HCEC 1CT (cell line): ENCODE measurements at places on chromosomes 6 and 20.

- no peak for DNase-seq
Measured at GRCh38 chr6:147005499-147005898, 198.7 kb upstream of the STXBP5 start.

GRCh38 chr6:97189767-97190166, 93.2 kb downstream of the MMS22L start:
- DNase-seq, result peak; percentile 69

- DNase-seq, result no peak
Measured at GRCh38 chr6:104418839-104419238, 440.9 kb downstream of the HACE1 start.

- peak; percentile 76 for DNase-seq
Measured at GRCh38 chr20:63628246-63628975, 1.5 kb upstream of the GMEB2 start.

DNA sequence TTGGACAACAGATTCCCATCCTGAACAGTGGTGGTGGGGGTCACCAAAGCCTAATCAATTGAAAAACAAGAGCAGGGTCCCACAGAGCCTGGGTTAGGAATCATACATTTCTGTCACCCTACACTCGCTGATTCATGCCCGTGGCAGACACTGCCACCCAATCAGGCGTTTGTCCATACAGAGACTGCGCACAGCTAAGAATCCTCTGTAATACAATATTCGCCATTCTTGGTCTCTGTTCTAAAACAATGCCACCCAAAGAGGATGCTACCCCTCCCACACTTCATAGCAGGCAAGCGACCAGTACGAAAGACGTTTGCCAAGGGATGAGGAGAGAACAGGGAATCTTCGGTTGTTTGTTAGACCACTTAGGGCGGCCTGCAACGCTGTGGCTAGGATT, 28.1 kb upstream of the SLC22A23 start:
- DNase-seq, result no peak

GRCh38 chr6:108598305-108598863, 37.7 kb downstream of the FOXO3 start:
- DNase-seq, result peak; percentile 82

GRCh38 chr6:157139054-157139708, 184.1 kb downstream of the TMEM242 start:
- no peak for DNase-seq

- peak; percentile 31 for DNase-seq
Measured at GRCh38 chr6:46626228-46626909, 26.2 kb downstream of the CYP39A1 start.

GRCh38 chr6:121055572-121056163, 278.6 kb downstream of the TBC1D32 start:
- peak; percentile 53 for DNase-seq

DNA sequence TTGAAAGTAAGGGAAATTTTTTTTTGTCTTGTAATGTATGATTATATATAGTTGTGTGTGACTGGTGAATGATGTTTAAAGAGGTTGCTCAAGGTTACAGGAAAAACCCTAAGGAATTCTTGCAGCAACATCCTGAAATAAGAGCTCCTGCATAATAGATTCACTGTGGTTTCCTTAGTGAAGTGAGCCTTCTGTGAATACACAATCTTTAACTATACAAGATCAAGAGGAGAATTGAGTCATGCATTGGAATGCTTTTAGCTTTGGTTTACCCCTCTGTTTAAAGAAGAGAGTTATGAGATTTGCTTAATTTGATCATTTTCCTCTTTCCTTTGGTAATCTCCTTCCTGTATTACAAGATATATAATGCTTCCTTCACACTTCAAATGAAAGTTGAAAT, 141.6 kb upstream of the EYA4 start:
- peak; percentile 99 for DNase-seq

GRCh38 chr6:116327803-116328527, 42.8 kb upstream of the DSE start:
- no peak for DNase-seq

- DNase-seq, result no peak
Measured at GRCh38 chr20:37976887-37977286, 56.4 kb downstream of the TTI1 start.

DNA sequence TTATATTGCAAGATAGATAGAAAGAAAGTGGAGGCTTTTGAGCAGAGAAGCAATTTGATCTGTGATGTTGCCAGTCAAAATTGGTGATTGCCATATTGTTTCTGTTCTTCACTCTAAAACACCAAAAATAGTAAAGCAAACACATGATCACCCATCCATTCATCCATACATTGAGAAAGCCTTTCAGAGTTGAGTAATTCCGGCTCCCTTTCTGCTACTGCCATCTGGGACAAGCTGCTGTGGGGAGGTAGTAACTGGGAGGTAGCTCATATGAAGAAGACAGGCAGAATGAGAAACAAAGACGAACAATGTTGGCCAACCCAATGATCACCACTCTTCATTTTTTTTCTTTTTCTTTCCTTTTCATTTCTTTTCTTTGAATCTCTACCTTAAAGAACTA, 51.1 kb upstream of the HBS1L start:
- DNase-seq, result no peak

DNA sequence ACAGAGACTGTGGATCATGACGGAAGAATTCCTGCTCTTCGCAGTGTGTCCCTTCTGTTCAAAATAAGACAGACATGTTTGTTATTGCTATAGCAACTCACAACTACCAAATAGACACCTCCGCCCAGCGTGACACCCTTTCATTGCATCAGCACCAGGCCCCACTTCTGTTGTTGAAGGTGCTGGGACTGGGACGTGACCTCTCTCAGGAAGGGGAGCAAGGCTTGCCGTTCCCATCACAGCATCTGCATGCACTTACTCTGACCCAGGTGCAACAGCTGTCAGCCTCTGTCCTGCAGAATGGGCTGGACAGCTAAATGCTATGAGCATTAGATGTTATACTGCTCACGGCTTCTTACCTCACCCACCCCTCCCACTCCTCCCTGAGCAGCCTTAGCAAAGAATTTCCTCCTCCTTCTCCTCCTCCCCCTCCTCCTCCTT, 94.1 kb downstream of the DACT2 start:
- no peak for DNase-seq

GRCh38 chr20:731891-732560, 36.3 kb downstream of the SLC52A3 start:
- DNase-seq, result no peak

DNA sequence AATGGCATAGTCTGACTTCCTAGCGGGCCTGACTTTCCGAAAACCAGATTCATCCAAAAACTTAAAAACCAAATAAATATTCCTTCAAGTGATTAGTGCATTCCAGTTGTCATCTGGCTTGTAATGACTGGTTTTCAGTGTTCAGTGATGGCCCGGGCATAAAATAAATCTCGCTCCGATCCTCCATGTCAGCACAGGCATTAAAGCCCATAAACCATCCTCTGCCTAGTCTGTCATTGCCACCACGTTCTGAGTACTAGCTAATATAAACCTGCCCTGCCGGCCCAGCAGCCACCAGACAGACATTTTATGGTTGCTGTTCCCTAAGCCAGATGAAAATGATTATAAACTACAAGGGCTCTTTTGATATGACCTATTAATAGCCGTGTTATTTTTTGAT, 232.3 kb upstream of the GMDS start:
- no peak for DNase-seq

GRCh38 chr6:130778946-130779657, 48.1 kb upstream of the SMLR1 start:
- peak; percentile 75 for DNase-seq

- peak; percentile 99 for DNase-seq
Measured at GRCh38 chr6:30719791-30720737, at the start of gene TUBB. TUBB (plus strand) TSS chr6:30720352; CDS start chr6:30720507, 155 bp downstream.

- DNase-seq, result no peak
Measured at GRCh38 chr6:153028286-153028685, 25.8 kb upstream of the MTRF1L start.

DNA sequence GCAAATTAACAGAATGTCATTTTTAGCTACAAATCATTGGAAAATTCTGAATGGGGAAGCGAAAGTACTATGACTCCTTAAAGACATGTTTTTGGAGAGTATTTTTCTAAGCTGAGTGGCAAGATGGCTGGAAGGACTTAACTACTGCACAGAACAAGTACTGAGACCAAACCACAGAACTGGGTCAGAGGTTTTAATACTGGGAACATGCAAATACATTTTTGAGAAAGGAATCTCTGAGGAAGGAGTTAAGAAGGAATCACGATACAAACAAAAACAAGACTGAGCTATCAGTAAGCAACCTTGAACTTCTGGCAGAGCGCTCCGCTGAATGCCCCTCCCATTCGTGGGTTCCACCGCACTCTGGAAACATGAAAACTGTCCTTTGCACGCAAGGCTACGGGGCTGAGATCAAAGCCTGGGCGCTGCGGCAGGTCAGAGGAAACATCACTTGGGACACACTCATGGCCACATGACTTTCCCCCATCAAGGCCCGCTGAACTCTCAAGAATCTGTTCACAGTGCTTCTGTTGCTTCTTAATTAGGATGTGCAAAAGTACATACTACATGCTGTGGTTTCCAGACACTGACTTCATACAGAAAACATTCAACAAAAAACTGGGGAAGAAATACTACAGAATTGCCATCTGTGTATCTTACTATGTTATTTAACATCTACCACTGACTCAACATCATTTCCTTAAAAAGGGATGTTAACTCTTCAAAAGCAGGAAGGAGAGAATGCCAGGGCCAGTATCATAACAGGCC, 27.8 kb downstream of the SLC23A2 start:
- DNase-seq, result peak; percentile 90

DNA sequence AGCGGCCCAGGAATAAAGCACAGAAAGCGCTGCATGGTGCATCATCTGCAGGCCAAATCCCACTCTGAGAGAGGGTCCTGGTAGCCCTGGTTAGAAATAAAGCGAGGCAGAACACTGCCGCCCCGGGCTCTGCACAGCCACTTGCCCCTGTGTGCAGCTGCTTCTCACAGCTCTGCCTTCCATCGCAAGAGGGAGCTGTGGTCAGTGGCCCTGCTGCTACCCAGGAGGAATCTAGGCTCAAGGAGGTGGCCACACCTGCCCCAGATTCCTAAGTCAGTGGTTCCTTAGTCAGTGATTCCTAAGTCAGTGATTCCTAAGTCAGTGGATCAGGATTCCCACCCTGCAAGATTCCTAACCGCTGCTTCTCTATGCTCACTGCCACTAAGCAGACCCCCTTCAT, 8.8 kb downstream of the CDH4 start:
- no peak for DNase-seq

- DNase-seq, result no peak
Measured at GRCh38 chr20:61964675-61965605, 100.7 kb downstream of the TAF4 start.

DNA sequence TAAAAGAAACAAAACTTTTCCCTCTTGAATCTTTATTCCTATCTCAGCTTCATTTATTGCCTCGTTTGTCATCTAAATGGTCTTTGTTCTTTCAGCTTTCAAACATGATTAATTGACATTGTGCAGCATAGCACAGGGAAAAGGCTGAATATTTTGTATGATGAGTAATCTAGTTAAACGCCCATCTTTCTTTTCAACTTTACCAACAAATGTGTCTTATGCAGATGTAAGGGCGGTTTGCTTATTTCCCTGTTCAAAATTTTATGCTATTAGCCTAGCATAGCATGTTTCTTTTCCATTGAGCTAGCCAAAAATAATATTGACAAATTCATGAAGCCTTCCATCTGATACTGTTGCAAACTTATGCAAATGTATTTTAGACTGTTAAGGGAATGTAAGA, 176.4 kb upstream of the AKAP12 start:
- peak; percentile 88 for DNase-seq
